ENCODE measurements at places on chromosomes 4 and X.

DNA sequence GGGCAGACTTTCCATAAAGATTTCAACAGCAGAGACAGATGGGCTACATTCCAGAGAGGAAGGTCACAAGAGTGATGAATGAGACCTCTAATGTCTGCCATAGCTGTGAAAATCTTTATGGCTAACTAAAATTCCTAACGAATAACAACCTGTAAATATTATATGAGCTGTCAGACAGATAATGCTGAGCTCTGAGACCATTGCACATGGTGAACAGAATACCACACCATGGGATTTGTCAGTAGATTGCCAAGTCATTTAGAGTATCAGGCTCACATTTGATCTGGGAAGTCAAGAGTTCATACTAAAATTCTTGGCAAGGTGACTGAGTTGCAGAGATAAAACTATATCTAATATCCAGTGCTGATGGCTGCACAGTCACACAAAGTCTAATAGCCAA, 259.2 kb upstream of the FTHL17 start:
- DNase-seq, result no peak

DNA sequence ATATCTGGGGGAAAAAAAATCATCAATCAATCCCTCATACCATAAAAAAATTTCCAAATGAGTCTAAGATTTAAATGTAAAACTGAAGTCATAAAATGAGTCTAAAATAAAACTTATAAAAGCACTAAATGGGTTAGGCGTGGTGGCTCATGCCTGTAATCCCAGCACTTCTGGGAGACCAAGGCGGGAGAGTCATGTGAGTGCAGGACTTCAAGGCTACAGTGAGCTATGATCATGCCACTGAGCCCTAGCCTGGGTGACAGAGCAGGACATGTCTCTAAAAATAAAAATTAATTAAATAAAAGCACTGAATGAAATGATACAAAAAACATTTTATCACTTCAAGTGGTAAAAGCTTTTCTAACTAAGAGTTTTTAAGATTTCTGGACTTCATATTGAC, 83.3 kb downstream of the LRBA start:
- DNase-seq, result no peak

GRCh38 chr4:76435528-76436319, 695 bp downstream of the SHROOM3 start:
- no peak for DNase-seq

GRCh38 chrX:52217494-52218160, 32.9 kb downstream of the MAGED4 start:
- DNase-seq, result no peak

- DNase-seq, result peak; percentile 31
Observed at GRCh38 chrX:9942086-9942485, 25.1 kb upstream of the CLDN34 start.

DNA sequence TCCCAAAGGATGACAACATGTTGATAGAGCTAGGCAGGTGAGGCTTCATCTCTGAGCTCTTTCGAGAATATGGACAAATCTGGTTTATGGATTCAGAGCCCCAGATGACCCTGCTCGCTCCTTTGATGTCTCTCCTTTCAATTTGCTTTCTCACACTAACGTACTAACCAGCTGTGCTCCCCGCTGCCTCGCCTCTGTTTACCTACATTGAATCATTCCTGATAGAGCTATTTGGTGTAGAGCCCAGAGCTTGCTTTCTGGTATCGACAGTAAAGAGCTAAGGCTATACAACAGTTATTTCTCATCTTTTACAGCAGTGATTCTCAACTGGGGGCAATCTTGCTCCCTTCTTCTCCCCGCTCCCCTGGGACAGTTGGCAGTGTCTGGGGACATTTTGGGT, 8.9 kb upstream of the PHKA2 start:
- no peak for DNase-seq
